ENCODE measurements at places on chromosomes 7 and 10. TPM values are rescaled to one million over a fixed set of nuclear protein-coding genes. Genes with fewer than 3 reads are reported as not detected.
A peak's percentile ranks its signal among the peaks of the same experiment; 100 is the strongest.

DNA sequence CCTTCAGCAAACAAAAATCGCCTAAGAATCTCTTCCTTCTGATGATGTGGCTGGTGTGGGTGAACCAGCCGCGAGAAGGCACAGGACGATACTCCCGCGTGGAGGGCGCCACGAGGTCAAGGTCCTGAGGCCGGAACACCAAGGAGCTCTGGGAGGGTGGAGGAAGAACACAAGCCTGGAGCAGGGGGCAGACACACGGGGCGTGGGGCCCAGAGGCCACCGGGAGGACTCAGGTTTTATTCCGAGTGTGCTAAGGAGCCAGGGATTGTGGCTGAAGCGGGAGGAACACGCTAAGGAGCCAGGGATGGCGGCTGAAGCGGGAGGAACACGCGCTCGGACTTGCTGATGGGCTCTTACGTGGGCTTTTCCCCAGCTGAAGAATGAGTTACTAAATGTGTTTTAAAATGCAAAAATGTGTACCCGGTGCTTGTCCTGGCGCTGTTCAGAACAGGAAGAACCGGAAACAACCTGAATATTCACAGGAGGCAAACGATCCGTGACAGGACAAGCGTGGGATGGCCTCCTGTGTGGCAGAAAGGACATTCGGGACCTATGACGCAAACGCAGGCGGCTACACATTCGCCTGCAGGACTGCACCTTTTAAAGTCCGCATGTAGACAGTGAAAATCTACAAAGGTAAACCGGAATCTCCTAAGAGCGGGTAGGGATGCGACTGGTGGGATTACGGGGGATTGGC lies 64.0 kb downstream of the MAD1L1 start:
- DNase-seq = no peak

- peak; percentile 67 for DNase-seq
Observed at GRCh38 chr10:43781480-43782361, 133.0 kb upstream of the ZNF32 start.

The CD36 gene
- not detected for total RNA-seq

The SFTPA2 gene
- total RNA-seq = not detected

DNA sequence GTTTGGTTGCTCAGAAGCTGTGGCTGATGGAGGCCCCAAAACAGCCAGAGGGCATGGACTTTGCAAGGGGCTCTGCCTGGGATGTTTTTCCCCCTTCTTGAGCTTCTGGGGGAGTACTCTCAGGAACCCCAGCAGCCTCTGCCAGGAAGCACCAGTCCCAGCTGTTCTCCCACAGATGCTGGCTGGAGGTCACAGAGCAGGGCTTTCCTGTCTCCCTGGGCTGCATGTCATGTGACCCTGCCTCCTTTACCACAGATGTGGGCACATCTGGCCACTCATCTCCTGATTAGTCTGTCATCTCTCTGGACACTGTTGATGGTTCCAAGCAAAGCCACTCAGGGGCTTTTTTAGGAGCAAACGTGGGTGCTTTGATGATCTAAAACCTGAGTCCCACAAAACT lies 136.7 kb downstream of the NEURL1 start:
- DNase-seq = no peak

GRCh38 chr7:14687777-14688176 lies 214.8 kb downstream of the DGKB start:
- no peak for DNase-seq

Data from activated CD8-positive, alpha-beta T cell treated with anti-CD3 and anti-CD28 coated beads for 36 hours (primary cell).